ENCODE measurements at places on chromosomes 16 and 17.

- no peak for DNase-seq
Measured at GRCh38 chr17:55806745-55807495, 56.1 kb downstream of the PCTP start.

DNA sequence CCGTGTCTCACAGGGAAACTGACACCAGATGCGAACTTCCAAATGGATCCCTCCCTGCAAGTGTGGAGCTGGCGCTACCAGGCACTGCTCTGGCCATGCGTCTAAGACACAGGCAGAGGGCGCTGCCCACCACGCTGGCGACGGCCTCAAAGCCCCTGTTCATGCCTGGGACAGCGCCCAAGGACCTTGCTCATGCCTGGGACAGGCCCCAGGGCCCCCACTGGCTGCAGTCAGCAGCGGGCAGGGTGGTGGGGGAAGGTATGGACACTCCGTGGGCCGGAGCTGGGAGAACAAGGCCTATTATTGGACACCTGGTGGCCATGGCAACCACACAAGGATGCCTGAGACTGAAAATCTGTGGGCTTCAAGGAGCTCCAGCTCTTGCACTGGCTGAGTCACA, 8.8 kb downstream of the ZG16B start:
- DNase-seq: no peak

- DNase-seq: peak; percentile 82
Measured at GRCh38 chr17:78313735-78314648, 45.9 kb downstream of the SOCS3 start.

DNA sequence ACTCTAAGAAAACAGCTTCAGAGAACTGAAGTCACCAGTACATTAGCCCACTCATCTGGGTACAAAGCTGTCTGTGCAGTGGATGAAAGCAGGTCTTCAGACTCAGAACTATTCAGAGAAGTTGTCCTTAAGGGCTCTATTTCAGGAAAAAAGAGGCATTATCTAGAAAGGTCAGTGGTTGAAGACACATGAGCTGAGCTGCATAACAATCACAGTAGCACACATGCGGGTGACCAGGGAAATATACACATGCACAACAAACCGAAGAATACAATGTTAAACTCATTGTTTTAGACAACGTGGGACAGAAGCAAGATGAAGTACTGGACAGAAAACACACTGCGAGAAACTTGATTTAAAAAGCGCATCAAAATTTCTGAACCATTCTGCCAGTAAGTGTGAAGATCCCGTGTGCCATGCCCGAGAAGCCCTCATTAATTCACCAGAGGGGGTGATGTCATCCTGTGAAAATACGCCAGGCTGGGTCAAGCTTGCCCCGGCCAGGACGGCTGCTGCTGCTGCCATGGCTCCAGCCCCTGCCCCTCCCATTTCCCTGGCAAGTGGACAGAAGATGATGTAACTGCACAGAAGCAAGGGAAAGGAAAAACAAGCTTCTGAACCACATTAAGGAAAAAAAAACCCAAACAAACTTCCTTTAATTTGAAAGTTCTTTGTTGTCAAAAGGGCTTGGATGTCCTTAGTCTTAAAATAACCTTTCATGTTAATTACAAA, 10.1 kb downstream of the DYNC1LI2 start:
- DNase-seq: peak; percentile 83

- peak; percentile 79 for DNase-seq
Measured at GRCh38 chr17:10614536-10615155, 42.5 kb downstream of the MYH3 start.

DNA sequence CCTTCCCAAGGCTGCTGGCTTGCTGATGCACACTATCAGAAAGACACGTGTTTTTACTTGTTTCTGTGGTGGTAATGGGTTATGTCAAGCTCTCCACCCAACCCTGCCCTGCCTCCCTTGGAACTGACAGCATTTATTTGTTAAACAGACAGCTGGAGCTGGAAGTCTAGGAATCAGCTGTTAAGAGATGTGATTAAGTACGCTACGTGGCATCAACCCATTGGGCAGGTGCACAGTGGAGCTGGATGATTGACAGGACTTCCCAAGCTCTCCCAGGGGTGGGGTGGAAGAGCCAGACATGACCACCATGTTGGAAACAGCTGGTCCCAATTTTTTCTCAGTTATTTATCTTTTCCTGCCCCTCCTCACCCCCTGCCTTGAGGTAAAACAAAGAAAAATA, 49.4 kb downstream of the ADAMTS18 start:
- no peak for DNase-seq

- no peak for DNase-seq
Measured at GRCh38 chr16:84652566-84652965, 4.3 kb downstream of the KLHL36 start.

DNA sequence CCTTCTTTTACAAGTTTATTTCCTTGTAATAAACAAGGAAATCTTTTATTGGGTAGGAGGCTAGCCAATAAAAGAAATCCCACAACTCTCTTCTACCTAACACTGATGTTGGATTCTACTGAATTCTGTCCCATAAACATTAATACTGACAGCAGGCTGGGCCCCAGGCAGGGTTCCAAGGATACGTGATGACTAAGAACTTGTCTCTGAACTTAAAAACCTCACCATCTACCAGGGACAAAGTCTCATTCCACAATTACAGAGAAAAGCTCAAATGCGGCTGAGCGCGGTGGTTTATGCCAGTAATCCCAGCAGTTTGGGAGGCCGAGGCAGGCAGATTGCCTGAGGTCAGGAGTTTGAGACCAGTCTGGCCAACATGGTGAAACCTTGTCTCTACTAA, 64.9 kb downstream of the ARHGAP17 start:
- no peak for DNase-seq

DNA sequence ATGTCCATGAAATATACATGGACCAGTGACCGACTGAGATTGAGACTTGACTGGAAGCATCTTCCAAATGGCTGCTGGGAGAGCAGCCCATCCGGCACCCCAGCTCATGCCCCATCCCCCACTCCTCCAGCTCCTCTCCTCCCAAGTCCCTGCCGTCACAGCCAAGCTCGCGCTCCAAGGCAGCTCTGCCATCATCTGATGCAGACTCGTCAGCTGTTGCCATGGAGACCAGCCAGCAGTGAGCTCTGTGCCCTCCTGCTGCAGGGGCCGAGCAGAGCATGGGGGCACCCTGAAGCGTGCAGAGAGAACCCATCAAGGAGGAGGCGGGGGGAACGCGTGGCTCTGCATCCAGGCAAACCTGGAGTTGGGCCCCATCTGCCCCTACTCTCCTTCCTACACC, 74.5 kb upstream of the TNRC6C start:
- no peak for DNase-seq

DNA sequence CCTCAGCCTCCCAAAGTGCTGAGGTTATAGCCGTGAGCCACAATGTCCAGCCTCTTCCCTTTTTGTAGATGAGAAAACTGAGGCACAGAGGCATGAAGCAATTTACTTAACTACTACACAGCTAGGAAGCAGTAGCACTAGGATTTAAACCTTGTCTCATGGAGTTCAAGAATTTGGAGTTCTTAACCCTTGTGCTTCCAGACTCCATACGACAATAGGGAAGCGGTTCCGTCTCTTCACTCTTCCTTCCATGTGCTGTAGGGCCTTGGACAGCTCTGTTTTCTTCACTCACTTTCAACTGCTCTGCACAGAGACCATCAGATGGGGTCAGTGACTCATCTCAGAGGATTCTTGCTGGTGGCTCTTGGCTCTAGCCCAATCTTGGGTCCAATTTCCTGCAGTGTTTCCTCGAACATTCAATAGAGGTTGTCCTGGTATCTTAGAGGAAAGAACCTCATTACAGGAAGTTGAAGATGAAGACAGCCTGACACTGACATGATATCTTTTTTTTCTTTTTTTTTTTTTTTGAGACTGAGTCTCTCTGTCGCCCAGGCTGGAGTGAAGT, 19.3 kb downstream of the ITGAL start:
- no peak for DNase-seq

DNA sequence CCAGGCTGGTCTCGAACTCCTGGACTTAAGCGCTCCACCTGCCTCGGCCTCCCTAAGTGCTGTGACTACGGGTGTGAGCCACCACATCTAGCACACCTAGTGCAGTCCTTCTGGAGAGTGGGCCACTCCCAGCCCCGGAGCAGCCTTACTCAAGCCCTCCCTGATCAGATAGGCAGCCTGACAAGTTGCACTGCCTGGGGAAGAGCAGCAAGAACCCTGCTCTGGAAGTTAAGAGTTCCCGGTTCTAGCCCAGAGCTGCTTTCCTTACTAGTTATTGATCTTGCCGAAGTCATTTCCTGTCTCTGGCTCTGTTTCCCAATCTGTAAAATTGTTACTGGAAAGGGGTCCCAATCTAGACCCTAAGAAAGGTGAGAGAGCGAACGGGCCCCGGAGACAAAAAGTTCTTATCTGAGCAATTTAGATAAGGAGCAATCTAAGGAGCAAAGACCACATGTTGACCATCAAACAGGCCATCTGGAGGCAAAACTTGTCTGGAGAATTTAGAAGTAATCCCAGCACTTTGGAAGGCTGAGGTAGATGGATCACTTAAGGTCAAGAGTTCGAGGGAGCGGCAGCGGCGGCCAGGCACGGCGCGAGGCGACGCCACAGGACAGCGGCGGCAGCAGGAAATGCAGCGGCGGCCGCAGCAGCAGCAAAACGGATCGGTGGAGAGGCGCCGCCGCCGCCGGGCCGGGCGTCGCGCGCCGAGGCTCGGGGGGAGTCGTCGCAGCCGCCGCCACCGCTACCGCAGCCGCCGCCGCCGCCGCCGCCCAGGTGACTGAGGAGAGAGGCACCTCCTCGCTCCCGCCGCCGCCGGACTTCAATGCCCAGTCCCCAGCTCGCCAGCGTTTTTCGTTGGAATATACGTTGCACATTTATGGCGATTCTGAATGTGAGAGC, 4.3 kb upstream of the NAGLU start:
- DNase-seq: no peak

GRCh38 chr16:1279945-1280589, 24.2 kb downstream of the TPSD1 start:
- peak; percentile 64 for DNase-seq

DNA sequence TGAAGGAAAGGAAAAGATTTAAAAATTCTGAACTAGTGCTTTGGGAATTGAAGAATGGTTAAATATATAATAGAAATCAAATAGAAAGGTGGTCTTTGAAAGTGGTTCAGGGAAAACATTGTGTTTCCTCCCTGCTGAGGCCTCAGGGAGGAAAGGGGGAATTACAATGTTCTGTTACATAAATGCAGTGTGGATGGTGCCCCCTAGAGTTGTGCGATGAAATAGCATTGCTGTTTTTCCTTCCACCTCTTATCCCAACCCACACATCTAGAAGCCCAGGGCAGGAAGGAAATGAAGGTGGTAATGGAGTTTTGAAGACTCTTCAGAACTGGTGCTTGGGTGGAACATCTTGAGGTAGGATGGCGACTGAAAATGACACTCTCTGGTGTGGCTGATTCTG, 6.4 kb upstream of the TOX3 start:
- no peak for DNase-seq

GRCh38 chr16:14958323-14958600, 16.6 kb upstream of the PDXDC1 start:
- no peak for DNase-seq

Data from left forelimb (tissue), 1 donor.